ENCODE measurements at places on chromosomes 12 and 14. TPM values are rescaled to one million over a fixed set of nuclear protein-coding genes. Genes with fewer than 3 reads are reported as not detected.

DNA sequence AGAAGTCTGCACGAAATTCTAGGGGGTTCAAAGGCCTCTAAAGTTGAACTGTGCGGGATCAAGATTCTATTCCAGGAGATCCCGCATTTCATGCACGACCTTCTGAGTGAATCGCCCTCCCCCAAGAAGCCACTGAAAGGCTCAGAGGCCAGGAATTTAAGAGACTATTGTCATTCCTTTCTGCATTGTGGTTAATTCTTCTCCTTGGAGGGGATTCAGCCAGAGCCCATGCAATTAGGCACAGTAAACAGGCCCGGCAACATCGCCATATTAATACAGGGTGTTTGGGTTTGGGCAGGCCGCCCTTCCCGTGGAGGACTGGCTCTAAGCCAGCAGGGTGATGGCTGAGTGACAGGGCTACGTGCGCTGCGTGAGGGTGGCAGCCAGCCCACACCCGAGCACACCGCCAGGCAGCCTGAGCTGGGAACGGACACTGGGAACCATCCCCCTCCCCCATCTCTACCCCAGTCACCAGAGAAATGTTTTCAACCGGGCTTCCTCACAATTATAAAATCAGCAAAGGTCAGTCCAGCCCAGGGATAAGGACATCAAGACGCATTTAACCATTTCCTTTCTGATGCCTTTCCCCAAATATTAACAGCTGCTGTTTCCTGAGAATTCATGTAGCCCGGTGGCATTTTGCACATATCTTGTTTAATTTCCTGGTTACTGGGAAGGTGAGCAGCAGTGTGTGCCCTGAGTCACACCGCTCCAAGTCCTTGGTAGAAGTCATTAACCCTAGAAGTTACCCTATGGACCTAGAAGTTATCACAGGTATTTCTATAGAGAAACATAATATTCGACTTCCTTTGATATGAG, 12.5 kb downstream of the EGLN3 start:
- peaks cover 7% of the 10 kb centered on the region for H3K4me1 ChIP-seq
- no peak overlapping the region for H3K4me3 ChIP-seq
- no peak overlapping the region for H3K27ac ChIP-seq
- H3K27me3 ChIP-seq: no peaks in the 10 kb centered on the region

- no peak overlapping the region for H3K4me3 ChIP-seq
- no peak overlapping the region for H3K27ac ChIP-seq
- H3K27me3 ChIP-seq: no peaks in the 10 kb centered on the region
- no peaks in the 10 kb centered on the region for H3K4me1 ChIP-seq
- peaks cover 22% of the 10 kb centered on the region for H3K36me3 ChIP-seq
Measured at GRCh38 chr12:1781772-1782171, 38.6 kb upstream of the LRTM2 start.

DNA sequence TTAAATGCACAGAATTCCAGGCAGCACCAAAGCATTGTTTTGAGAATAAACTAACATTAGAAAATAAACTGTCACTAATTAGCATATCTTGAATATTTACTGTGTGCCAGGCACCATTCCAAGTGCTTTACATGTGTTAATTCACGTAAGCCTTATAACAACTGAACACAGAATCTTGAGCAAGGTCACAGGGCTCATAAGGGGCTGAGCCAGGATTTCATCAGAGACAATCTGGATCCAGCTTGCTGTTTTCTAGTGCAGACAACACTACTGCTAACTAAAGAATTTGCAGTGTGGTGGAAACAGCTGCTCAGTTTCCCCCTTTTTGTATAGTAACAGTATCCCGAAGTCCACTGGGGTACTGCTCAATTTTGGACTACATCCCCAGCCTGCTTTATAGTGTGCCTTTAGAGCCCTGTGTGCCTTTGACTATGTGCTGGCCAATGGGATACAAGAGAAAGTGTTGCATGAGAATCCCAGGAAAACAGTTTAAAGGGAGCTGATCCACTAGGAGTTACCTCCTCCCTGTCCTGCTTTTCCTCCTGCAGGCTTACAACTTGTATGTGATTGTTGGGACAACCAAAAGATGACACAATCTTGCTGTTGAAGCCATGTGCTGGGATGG, 36.0 kb upstream of the RMST start:
- peaks cover 7% of the 10 kb centered on the region for H3K4me1 ChIP-seq
- H3K4me3 ChIP-seq: no peak overlapping the region
- DNase-seq: peak; percentile 69
- no peaks in the 10 kb centered on the region for H3K27me3 ChIP-seq

GRCh38 chr14:33401311-33401710, 462.6 kb downstream of the NPAS3 start:
- H3K4me1 ChIP-seq: no peaks in the 10 kb centered on the region
- H3K36me3 ChIP-seq: no peaks in the 10 kb centered on the region
- H3K27ac ChIP-seq: no peak overlapping the region
- DNase-seq: no peak
- H3K4me3 ChIP-seq: no peak overlapping the region
- no peaks in the 10 kb centered on the region for H3K27me3 ChIP-seq

DNA sequence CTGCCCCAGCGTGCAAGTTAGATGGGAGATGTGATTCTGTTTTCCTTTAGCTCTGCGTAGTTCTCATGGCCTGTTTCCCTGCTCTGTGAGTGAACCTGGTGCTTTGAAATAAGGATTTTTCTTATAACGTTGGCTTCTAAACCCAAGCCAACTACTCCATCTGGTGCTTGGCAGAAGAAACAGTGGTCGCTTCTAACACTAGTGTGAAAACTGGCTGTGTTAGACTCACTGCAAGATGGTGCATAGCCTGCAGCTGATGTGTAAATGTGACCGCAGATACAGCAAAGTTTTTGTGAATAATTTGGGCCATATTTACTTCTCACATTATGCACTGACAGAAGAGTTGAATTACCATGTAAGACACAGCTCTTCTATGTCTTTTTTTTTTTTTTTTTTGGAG, 12.2 kb downstream of the GTF2H3 start:
- H3K27me3 ChIP-seq: no peaks in the 10 kb centered on the region
- DNase-seq: no peak
- H3K27ac ChIP-seq: no peak overlapping the region
- peaks cover 22% of the 10 kb centered on the region for H3K36me3 ChIP-seq
- H3K4me1 ChIP-seq: no peaks in the 10 kb centered on the region

GRCh38 chr12:10293570-10294227, 14.0 kb upstream of the KLRD1 start:
- no peaks in the 10 kb centered on the region for H3K36me3 ChIP-seq
- no peak overlapping the region for H3K27ac ChIP-seq
- H3K27me3 ChIP-seq: no peaks in the 10 kb centered on the region
- no peak for DNase-seq
- no peak overlapping the region for H3K4me3 ChIP-seq
- H3K4me1 ChIP-seq: no peaks in the 10 kb centered on the region

DNA sequence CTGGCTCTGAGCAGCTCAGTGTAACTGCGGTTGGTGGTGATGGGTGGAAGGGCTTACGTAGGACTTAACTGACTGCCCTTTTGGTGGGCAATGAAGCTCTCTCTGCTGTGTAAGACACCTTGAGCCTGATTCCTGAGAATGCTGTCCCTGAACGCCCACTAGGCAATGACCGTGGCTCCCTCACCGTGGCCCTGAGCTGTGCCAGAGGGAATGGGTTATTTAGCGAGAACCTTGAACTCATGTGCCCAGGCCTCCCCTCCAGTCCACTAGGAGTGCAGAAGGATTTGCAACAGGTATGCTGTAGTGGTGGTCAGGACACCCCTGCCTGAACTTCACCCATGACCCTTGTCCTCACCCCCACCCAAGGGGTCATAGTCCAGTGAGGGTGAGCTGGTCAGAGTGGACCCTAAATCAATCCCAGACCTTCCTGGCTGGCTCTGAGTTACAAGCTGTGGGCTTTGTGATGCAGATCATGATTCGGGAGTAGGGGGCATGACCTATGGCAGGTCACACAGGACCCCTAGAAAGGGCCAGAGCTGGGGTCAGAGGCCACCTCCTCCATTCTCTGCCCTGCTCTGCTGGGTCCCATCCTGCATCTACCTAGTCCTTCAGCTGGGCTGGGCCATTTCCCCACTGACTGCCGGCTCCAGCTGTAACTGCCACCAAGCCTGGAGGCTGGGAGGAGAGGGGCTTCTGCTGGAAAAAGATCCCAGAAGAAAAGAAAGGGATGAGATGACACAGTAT, 14.5 kb upstream of the ANKRD33 start:
- no peaks in the 10 kb centered on the region for H3K27me3 ChIP-seq
- H3K4me3 ChIP-seq: no peak overlapping the region
- no peak overlapping the region for H3K27ac ChIP-seq
- H3K4me1 ChIP-seq: no peaks in the 10 kb centered on the region
- no peak for DNase-seq
- H3K36me3 ChIP-seq: no peaks in the 10 kb centered on the region

GRCh38 chr14:69299286-69300035, 39.5 kb downstream of the GALNT16 start:
- H3K36me3 ChIP-seq: no peaks in the 10 kb centered on the region
- H3K4me1 ChIP-seq: no peaks in the 10 kb centered on the region
- no peaks in the 10 kb centered on the region for H3K27me3 ChIP-seq

- H3K36me3 ChIP-seq: no peaks in the 10 kb centered on the region
- no peak overlapping the region for H3K4me3 ChIP-seq
- no peaks in the 10 kb centered on the region for H3K27me3 ChIP-seq
- peaks cover 7% of the 10 kb centered on the region for H3K4me1 ChIP-seq
Measured at GRCh38 chr14:51449681-51450080, 202.0 kb upstream of the FRMD6 start.

The C12orf54 gene
- total RNA-seq: 0.52 TPM

The KLHDC1 gene
- 10.0 TPM for total RNA-seq

The TMEM132C gene
- total RNA-seq: 1.1 TPM

- H3K4me3 ChIP-seq: no peak overlapping the region
- H3K27ac ChIP-seq: no peak overlapping the region
- DNase-seq: no peak
- no peaks in the 10 kb centered on the region for H3K27me3 ChIP-seq
- H3K36me3 ChIP-seq: no peaks in the 10 kb centered on the region
Measured at GRCh38 chr12:52975820-52976573, 27.1 kb downstream of the KRT18 start.

DNA sequence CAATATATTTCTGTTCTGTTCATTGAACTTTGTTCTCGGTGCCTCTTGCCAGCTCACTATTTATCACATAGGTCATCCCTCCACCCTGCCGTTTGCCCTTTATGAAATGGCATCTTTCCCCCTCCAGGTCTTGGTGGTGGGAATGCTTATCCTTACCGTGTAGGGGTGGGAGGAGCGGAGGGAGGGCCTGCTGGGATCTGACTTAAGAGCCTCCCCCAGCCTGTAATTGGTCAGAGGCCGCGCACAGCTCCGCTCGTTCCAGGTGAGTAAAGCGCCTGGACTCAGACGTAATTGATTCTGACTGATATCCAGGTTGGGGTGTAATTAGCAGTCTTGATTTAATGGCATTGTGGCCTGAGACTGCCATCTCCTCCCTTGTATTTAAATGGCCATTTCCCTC, 185.3 kb downstream of the TSPAN9 start:
- H3K27me3 ChIP-seq: no peaks in the 10 kb centered on the region
- DNase-seq: no peak
- H3K27ac ChIP-seq: peak overlapping the region; percentile 51
- H3K4me1 ChIP-seq: peaks cover 4% of the 10 kb centered on the region
- H3K4me3 ChIP-seq: no peak overlapping the region

GRCh38 chr14:57632649-57633048, 139.0 kb upstream of the CCDC198 start:
- H3K27me3 ChIP-seq: no peaks in the 10 kb centered on the region
- H3K4me1 ChIP-seq: no peaks in the 10 kb centered on the region
- H3K36me3 ChIP-seq: no peaks in the 10 kb centered on the region
- no peak for DNase-seq
- no peak overlapping the region for H3K4me3 ChIP-seq

- DNase-seq: no peak
- no peak overlapping the region for H3K4me3 ChIP-seq
- H3K36me3 ChIP-seq: no peaks in the 10 kb centered on the region
- no peak overlapping the region for H3K27ac ChIP-seq
- no peaks in the 10 kb centered on the region for H3K27me3 ChIP-seq
Measured at GRCh38 chr14:105878554-105878953, 352.2 kb downstream of the TMEM121 start.

GRCh38 chr12:39178837-39179236, 264.1 kb downstream of the KIF21A start:
- H3K36me3 ChIP-seq: no peaks in the 10 kb centered on the region
- H3K4me3 ChIP-seq: no peak overlapping the region
- no peak overlapping the region for H3K27ac ChIP-seq

DNA sequence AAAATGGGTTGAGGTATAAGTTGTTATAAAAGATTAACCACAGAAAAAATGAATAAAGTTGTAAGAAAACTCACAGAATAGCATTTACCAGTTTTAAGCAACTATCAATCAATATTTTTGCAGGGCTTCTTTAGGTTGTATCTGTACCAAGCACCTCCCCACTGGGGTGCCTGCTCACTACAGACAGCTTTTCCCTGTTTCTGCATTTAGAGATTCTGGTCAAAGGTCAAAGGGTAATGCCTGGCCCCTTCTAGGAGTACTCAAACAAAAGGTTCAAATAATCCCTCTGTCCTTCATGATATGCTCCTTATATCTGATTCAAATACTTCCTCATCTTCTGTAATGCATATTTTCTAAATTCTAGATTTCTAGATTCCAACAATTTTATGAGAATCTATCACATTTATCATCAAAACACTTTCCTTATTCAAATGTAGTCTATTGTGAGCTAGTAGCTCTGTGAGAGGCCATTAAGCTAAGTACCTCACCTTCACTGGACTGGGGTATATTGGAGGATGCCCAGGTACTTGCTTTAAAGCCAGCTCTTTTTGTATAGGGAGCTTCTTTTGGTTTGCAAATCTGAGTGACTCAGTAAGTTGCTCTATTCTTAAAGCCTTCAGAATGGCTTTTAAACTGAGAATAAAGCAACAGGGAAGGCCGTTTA, 120.7 kb upstream of the PTPRB start:
- no peaks in the 10 kb centered on the region for H3K36me3 ChIP-seq
- H3K4me1 ChIP-seq: no peaks in the 10 kb centered on the region
- no peak overlapping the region for H3K27ac ChIP-seq
- DNase-seq: no peak
- H3K27me3 ChIP-seq: no peaks in the 10 kb centered on the region
